ENCODE measurements at places on chromosomes 1 and 21.
A peak's percentile ranks its signal among the peaks of the same experiment; 100 is the strongest.

GRCh38 chr1:164310166-164310565, 248.8 kb upstream of the PBX1 start:
- DNase-seq = no peak

DNA sequence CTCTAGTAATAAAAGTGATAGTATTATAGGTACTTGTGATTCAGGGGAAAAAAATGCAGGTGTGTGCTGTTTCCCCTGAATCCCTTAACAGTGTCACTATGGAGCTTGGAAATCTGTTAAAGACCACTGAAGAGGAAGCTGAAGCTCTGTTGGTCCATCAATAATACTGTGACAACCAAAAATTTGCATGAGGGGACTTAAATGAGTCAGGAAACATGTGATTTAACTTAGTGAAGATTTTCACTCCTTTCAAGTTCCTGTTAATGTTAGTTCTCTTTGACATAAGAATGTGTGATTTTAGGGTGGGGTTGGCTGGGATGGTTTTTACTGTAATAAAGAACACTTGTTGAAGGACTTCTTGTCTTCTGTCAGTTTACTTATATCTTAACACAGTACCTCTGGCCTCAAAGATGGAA, 32.0 kb downstream of the VANGL2 start:
- DNase-seq = no peak

GRCh38 chr1:103997631-103998030, 247.9 kb downstream of the AMY1C start:
- no peak for DNase-seq

DNA sequence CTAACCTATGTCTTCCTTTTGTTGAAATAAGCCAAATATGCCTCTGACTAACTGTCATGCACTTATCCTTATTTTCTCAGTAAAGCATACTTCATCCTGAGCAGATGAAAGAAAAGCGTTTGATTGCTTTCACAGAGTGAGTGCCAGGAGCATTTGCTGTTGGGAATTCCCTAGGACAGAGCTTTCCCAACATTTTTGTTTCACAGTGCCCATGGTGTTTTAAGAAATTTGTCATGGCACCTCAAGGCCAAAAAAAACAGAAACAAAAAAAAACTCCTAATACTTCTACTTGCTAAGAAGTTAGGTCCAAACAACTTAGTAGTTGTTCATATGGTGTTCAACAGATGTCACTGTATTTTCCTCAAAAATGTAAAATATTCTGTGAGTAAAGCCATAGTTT, 120.8 kb upstream of the BMP8A start:
- no peak for DNase-seq

DNA sequence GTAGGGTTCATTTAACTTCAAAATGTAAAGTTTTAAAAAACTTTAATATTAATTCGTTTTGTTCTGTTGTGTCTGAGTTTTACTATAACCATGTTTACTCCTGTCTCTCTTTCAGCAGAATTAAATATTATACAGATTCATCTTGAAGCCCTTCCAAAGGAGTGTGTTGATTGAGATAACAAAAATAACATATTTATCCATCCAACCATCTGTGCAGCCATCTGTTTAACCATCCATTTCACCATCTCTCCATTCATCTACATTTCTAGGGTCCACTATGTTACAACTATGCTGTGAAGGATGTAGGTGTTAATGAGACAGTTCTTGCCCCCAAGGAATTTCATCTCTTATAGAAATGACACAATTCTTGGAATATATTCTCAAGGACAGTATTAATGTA, 36.0 kb upstream of the GNG12 start:
- DNase-seq = no peak

DNA sequence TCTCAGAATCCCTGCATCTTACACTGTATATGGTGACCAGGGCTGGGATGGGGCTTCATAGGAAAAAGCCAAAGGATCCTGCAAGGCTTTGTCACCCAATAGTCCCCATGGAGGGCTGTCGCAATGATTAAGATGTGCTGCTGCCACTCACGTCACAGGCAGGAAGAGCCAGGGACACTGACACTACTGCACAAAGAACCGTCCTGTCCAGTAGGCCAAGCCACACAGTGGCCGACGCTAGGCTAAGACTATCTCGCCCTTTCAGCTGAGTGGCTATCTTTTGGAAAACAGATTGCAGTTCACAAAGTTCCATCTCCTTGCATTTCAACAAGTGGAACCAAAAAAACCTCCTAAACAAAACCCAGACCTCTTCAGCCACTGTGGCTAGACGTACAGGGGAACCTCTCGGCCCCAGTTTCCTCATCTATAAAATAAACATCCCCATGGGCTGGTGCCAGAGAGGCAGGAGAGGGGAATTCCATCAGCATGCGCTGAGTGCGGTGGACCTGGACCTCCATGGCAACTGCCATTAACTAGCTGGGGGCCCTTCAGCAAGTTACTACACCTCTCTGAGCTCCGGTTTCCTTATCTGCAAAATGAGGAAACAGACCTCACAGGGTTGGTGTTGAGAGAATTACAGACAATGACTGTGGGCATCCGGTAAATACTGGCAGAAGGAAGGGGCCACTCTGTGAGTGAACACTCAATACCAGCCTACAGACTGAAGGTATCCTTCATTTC, 8.7 kb downstream of the CAPZB start:
- peak; percentile 94 for DNase-seq

DNA sequence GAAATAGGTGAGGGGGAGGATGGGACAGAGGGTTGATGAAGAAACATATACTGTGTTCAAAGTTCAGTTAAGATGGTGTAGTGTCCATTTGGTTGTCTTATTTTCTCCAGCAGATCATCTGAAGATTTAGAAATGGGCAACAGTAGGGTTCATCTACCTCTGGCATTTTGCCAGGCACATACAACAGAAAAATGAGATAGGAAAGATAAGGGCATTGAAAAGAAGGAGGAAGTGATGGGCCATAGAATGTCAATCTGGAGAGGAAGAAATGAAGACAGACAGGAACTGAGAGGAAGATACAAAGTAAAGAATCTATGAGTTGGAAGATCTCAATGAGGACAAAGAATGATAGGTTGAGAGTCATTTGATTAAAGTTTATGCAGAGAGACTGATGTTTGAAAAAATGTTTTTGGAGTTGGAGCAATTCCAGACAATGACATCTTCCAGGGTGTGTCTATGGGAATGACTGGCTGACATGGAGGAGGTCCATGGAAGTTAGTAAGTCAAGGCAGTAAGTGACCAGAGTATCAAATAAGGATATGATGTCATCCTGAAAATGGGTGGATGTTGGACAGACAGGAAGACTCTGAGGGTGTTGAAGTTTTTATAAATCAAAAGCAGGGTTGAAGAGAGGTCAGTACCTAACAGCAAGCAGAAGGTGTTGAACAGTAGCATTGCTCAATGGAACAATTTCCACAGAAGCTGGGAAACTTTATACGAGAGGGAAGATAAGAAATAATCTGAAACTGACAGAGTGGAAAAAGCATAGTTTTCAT, 18.7 kb upstream of the CD55 start:
- no peak for DNase-seq

- no peak for DNase-seq
Measured at GRCh38 chr1:182185842-182186756, 124.6 kb upstream of the ZNF648 start.

DNA sequence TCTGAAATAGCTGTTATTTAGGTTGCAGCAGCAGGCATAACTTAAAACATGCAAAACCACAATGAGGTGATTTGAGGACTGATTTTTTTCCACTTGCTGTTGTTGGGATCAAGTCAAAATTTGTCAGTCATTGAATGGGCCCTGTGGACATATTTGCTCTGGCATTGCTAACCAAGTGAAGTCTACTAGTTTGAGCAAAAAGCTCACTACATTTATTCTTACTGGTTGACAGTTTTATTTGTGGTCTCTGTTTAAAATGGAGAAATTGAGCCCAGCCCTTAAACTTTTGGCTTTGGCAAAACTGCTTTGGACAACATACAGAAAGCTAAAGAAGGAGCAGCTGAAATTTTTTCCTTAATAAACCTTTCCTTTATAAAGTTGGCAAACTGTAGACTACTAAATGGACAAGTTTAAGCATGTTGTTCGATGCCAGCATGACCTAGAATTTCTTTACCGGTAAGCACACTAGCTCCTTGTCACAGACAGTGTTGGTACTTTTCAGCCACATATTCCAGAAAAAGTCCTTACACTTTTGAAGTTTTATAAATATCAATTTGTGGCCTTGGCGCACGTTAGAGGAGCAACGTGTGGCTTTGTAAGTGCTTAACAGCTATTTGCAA, 234.6 kb downstream of the USP25 start:
- no peak for DNase-seq

GRCh38 chr1:229661022-229661877, 35.2 kb downstream of the URB2 start:
- peak; percentile 59 for DNase-seq

- peak; percentile 47 for DNase-seq
Measured at GRCh38 chr1:211335522-211336157, 9.0 kb downstream of the TRAF5 start.

- DNase-seq = no peak
Measured at GRCh38 chr1:79902418-79902817, 895.9 kb upstream of the ADGRL4 start.

- no peak for DNase-seq
Measured at GRCh38 chr1:19375631-19376400, 63.7 kb downstream of the SLC66A1 start.
